ENCODE measurements at places on chromosomes 3 and 15.
A peak's percentile ranks its signal among the peaks of the same experiment; 100 is the strongest.

GRCh38 chr3:16059711-16060357 lies 114.6 kb upstream of the GALNT15 start:
- no peak for DNase-seq

GRCh38 chr3:12593473-12593872 lies 36.6 kb downstream of the MKRN2 start:
- DNase-seq = no peak

DNA sequence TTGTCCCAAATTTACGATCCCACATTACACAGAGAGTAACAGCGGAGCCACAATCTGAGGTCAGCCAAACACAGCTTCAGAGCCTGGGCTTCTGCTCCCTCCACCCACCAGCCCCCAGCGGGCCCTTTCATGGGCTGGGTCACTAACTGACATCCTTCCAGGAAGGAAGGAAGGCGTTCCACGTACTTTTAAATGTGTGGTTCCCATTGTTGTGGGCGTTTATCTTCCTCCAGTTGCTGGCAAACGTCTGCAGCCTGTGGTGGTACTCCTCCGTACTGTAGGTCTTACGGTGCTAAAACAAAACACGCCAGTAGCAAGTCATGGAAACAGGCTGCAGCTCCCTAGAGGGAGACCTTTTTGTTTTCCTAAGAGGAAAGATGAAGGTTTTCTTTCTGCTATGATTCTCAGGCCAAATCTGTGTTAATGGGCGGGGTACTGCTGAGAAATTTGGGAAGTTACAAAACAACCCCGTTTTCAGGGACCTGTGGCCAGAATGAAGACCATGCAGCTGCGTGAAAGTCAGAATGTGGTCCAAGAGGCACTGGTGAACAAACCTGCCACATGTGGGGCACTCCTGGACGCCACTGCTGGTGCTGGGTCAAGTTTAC lies 7.6 kb downstream of the CTSH start:
- DNase-seq = peak; percentile 69

GRCh38 chr3:60294181-60294580 lies 957.1 kb downstream of the FHIT start:
- DNase-seq = peak; percentile 8

DNA sequence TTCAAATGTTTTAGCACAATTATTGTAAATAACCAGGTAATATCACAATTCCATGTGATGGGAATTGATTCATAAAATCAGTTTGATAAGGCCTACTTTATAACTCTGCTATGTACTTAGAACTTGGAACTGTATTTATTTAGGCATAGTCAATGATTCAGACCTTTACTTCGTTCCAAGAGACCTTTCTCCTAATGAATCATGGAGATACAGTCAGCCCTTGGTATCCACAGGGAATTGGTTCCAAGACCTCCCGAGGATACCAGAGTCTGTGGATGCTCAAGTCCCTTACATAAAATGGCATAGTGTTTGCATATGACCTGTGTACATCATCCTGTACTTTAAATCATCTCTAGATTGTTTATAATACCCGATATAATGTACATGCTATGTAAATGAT lies 60.8 kb upstream of the UMPS start:
- DNase-seq = no peak

DNA sequence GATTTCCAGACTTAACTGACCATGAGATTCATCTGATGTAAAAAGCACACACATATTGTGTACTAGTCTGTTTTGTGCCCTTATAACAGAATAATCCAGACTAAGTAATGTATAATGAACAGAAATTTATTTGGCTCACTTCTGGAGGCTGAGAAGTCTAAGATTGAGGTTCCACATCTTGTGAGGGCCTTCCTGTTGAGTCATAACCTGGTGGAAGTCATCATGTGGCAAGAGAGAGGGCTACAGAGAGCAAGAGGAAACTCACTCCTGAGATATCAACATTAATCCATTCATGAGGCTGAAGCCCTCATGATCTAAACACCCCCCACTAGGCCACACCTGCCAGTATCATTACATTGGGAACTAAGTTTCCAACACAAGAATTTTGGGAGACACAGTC lies 977.6 kb downstream of the MCTP2 start:
- DNase-seq = no peak

DNA sequence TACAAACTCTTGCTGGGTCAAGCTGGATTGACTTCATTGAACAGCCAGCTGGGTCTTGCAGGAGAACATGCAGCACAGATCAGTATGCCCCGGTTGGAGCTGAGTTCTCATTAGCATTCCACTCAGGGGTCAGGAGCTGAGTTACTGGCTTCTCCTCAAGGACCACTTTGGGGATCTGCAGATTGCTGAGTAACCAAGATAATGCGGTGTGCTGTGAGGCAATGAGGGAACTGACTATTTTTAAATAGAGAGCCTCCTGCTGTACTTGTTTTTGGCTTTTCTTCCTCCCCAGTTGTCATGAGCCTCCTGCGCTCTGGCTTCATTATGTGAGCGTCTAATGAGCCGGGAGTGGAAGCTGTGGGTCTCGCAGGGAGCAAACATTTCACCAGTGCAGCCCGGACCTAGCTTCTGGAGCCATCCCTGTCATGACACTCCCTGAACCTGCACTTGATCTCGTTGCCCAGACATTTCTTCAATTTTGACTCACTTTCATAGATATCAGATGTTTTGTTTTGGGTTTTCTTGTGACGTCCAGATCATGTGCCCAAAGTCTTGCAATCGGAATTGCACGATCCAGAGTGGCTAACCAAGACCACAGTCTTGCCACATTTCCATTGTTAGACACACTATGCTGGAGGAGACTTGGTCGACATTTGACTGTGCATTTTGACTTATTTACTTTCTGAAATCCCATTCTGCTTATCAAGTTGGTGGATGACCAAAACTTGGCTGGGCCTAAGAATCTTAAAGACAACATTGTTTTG lies 327.2 kb downstream of the LRTM1 start:
- DNase-seq = no peak

DNA sequence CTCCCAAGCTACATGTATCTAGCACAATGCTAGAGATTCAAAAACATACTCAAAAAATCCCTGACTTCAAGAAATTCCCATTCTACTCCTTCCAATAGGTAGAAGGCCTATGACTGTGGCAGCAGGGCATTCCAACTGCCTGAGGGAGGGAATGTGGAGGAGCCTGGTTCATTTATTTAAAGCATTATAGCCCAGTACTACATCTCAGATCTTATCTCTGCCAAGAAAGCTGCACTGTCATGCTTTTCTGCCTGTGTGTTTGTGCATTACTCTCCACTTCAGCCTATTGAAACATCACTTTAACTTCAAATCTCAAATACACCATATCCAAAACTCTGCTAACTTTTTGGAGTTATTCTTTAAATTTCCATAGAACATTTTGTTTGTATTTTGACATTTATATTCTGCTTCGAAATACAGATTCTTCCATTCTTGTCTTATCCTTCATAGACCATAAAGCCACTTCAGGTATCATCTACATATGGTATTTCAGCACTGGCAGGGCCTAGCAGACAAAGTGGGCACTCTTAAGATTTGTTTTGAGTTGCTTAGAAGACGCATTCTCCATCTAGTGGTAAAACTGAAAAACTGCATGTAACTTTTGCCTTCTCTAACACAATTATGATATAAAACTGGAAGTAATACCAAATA lies 59.1 kb upstream of the NEDD4 start:
- peak; percentile 41 for DNase-seq

Data from activated CD4-positive, alpha-beta T cell treated with anti-CD3 and anti-CD28 coated beads, Interleukin-2, Interleukin-6, amounts not matched to agents 100 ng/mL and 50 ng/mL, durations not matched to agents 16 hours and 8 hours (primary cell).